ENCODE measurements at places on chromosomes 13 and 19. TPM values are rescaled to one million over a fixed set of nuclear protein-coding genes. Genes with fewer than 3 reads are reported as not detected.

DNA sequence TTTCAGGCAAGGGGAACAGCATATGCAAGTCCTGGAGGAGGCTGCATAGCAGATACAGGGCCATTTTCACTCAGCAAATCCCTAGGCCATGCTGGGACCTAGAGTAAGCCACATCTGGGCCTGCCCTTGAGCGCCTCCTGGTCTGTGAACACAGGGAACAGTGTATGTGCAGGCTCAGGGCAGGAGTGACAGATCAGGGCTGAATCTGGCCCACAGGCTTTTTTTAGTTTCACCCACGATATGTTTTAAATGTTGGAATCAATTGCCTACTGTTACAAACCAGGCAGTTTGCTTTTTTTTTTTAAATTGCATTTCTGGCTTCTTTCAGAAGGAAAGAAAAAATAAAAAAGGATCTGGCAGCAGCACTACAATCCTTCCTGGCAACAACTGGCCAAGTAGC, 1.5 kb upstream of the TMEM145 start:
- no peak for DNase-seq
- H3K36me3 ChIP-seq: no peaks in the 10 kb centered on the region
- H3K4me1 ChIP-seq: no peaks in the 10 kb centered on the region
- no peak overlapping the region for H3K4me3 ChIP-seq

DNA sequence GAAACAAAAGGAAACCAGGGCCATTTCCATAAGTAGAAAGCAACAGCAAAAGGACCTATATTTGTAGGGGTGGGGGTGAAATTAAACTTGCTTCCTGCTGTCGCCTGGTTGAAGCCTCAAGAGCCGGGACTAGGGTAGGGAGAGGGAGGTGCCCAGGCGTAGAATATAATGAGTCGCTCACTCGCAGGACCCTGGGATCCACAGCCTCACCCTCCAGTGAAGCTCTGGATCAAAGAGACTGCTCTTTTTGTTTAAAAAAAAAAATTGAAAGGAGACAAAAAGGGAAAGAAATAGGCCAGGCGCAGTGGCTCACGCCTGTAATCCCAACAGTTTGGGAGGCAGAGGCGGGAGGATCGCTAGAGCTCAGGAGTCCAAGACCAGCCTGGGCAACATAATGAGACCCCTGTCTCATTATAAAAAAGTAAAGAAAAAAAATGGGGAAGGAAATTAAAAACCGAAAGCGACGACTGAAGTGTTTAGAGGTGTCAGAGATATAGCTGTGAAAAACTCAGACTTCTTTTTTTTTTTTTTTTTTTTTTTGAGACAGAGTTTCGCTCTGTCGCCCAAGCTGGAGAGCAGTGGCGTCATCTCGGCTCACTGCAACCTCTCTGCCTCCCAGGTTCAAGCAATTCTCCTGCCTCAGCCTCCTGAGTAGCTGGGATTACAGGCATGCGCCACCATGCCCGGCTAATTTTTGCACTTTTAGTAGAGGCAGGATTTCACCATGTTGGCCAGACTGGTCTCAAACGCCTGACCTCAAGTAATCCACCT, 10.9 kb upstream of the ADGRE5 start:
- H3K4me1 ChIP-seq: peaks cover 6% of the 10 kb centered on the region
- H3K4me3 ChIP-seq: no peak overlapping the region
- H3K36me3 ChIP-seq: no peaks in the 10 kb centered on the region
- DNase-seq: no peak
- peak overlapping the region; percentile 72 for H3K27ac ChIP-seq
- H3K27me3 ChIP-seq: no peaks in the 10 kb centered on the region

DNA sequence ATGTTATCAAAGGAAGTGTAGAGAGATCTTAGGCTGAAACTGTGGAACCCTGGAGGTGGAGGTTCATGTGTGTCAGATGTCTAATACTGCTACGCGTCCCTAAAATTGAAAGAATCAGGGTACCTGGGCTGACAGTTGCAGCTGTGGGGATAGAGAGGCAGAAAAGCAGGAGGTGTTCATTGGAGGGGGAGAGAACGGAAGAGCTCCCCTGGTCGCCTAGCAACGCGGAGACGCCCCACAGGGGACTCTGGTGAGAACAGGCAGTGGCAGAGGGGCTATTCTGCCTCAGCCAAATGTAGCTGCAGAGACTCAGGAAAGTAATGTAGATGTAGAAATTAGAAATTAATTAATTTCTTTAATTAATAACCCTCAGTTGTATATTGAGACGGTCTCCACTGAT, 10.1 kb upstream of the ZNF835 start:
- no peak overlapping the region for H3K4me3 ChIP-seq
- no peaks in the 10 kb centered on the region for H3K4me1 ChIP-seq
- H3K27ac ChIP-seq: no peak overlapping the region
- no peaks in the 10 kb centered on the region for H3K36me3 ChIP-seq

LHB gene
- not detected for total RNA-seq

GRCh38 chr19:55831846-55832245, at the start of gene NLRP11:
TSS of gene NLRP11 (minus strand) at chr19:55831999. CDS start at chr19:55818174, 13,825 bp downstream.
- no peaks in the 10 kb centered on the region for H3K4me1 ChIP-seq
- no peaks in the 10 kb centered on the region for H3K36me3 ChIP-seq
- no peak for DNase-seq
- H3K27ac ChIP-seq: no peak within 1 kb of the TSS
- no peak within 1 kb of the TSS for H3K4me3 ChIP-seq

DNA sequence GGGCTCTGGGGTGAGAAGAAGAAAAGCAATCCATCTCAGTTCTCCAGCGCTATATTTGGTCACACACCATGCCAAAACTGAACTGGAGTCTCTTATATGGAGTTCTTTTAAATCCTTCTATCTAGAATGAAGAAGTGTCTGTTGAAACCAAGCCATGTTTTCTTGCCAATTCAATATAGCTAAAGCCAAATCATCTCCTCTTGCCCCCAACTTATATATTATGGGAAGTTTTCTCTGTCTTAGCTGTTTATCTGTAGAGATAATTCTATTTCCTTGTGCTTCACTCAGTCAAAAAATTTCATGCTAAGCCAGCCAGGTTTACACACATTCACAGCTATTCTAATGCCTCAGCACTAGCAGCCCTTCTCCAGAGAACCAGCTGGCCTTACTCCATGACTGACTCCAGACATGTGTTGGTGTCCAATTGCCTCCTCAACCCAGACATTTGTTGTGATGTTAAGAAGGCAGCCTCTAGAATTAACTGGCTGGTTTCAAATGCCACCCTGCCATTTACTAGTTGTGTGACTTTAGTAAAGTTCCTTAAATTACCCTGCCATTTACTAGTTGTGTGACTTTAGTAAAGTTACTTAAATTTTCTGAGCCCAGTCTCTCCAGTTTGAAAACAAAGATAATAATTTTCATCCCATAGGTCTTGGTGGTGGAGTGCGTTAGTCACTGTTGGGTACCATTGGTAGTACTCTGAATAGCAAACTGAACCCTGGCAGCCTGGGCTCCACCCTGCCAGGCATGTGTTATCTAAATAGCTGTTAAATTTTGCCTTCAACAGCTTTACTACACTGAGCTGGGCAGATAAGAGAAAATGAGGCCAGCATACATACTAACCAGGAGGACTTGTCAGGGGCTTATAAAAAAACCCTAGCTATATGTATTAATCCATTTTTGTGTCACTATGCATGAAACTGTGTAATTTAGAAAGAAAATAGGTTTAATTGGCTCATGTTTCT, 525.1 kb downstream of the LMO7 start:
- H3K4me3 ChIP-seq: no peak overlapping the region
- H3K27me3 ChIP-seq: no peaks in the 10 kb centered on the region
- H3K4me1 ChIP-seq: no peaks in the 10 kb centered on the region
- no peak for DNase-seq

GRCh38 chr13:98239162-98240076, 62.4 kb upstream of the RNF113B start:
- peaks cover 12% of the 10 kb centered on the region for H3K4me1 ChIP-seq
- peak; percentile 70 for DNase-seq
- peak overlapping the region; percentile 53 for H3K27ac ChIP-seq

GRCh38 chr13:19673473-19674430, 40.3 kb downstream of the MPHOSPH8 start:
- H3K4me1 ChIP-seq: no peaks in the 10 kb centered on the region
- no peaks in the 10 kb centered on the region for H3K27me3 ChIP-seq
- no peak for DNase-seq
- no peak overlapping the region for H3K4me3 ChIP-seq
- H3K27ac ChIP-seq: no peak overlapping the region

TMC4 gene
- total RNA-seq: 98.9 TPM

ZNF560 gene
- not detected for total RNA-seq

- no peak overlapping the region for H3K4me3 ChIP-seq
- no peak overlapping the region for H3K27ac ChIP-seq
- H3K4me1 ChIP-seq: no peaks in the 10 kb centered on the region
- no peaks in the 10 kb centered on the region for H3K27me3 ChIP-seq
These were observed 31.2 kb downstream of the ZNF536 start for GRCh38 chr19:30403203-30403985.

NCAN gene
- 0.13 TPM for total RNA-seq

Data from kidney (tissue), 22 donors.